ENCODE measurements at places on chromosomes 1 and 21.
A peak's percentile ranks its signal among the peaks of the same experiment; 100 is the strongest.

DNA sequence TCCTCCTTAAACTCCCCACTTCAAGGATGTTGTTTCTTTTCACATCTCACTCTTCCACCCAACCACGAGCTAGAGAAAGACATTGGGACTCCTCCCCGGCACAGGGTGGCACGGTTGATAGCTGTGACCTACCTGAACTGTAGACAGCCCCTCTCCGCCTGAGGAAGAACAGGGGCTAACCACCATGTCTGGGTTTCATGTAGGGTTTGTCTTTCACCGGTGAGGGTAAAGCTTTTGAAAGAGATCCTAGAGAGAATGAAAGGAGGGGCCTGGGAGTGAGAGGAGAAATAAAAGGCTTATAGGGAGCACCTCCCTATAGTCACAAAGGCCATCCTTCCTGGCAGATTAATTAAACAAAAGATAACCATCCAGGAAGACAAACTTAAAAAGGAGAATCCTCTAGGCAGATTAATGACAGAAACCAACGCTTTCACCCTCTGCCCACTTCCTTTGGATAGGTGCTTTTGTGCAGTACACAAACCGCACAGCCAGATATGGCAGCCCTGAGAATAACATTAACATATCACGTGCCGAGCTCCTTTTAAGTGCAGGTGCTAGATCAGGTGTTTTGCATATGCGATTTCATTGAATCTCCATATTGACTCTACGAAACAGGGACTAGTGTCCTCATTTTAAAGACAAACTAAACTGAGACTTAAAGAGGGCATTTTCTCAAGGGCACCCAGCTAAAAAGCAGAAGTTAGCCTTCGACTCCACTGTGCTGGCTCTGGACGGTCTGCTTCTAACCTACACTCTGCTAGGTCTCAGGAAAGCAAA lies 178.1 kb upstream of the RUNX1 start:
- DNase-seq = peak; percentile 14

DNA sequence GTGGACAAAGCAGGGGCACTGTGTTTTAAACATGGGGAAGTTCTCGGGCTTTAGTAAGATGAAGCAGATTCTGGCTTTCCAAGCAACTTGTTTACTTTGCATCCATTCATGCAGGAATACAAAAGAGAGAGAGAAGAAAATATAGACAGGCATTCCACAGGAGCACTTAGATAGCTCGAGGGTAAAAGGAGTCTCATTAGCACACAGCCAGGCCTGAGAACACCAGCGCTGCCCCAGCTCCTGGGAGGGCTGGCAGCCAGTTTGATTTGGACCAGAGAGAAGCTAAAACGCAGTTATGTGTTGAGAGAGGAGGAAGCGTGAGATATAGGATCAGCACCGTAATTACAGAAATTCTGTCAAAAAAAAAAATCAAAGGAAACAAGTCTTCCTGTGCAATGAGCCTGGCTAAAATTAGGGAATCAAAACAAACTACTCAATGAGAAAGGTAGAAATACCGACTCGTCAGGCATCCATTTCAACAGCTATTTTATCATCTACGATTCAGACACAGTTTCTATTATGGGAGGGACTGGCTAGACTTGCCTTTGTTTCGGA lies 68.2 kb downstream of the CLSTN1 start:
- no peak for DNase-seq

GRCh38 chr1:88139633-88140032 lies 544.4 kb upstream of the PKN2 start:
- no peak for DNase-seq

GRCh38 chr1:170720661-170721060 lies 56.7 kb downstream of the PRRX1 start:
- no peak for DNase-seq

Data from stimulated activated CD4-positive, alpha-beta T cell treated with anti-CD3 and anti-CD28 coated beads, Interleukin-1b, Interleukin-23, amount 100 ng/mL, for 24 hours (primary cell).